Vein endothelial cell (primary cell): ENCODE measurements at places on chromosomes 2 and 18. TPM values are rescaled to one million over a fixed set of nuclear protein-coding genes. Genes with fewer than 3 reads are reported as not detected.

Gene SCN7A
- total RNA-seq: not detected in 2 replicates

Gene TMEM169
- total RNA-seq: 0.48 TPM in 1 of 2 replicates, not detected in the other

Gene SERPINB8
- 25.8 and 43.9 TPM in 2 replicates for total RNA-seq

Gene ASXL3
- under 0.01 and 0.57 TPM in 2 replicates for total RNA-seq

Gene LAMA1
- 0.19 and 0.33 TPM in 2 replicates for total RNA-seq

Gene USP40
- total RNA-seq: 23.5 and 24.8 TPM in 2 replicates

Gene RTP5
- not detected in 2 replicates for total RNA-seq

Gene NDC80
- 9.1 and 24.7 TPM in 2 replicates for total RNA-seq

Gene RNF144A
- total RNA-seq: 22.2 and 31.6 TPM in 2 replicates

Gene MAP3K19
- total RNA-seq: not detected in 2 replicates

Gene PDCD1
- not detected in 2 replicates for total RNA-seq

Gene TUBB8B
- total RNA-seq: not detected in 2 replicates

Gene CD28
- total RNA-seq: under 0.01 TPM in 2 replicates

Gene ALLC
- total RNA-seq: not detected in 2 replicates

Gene SNTG2
- total RNA-seq: not detected in 2 replicates

Gene IRS1
- under 0.01 and 0.38 TPM in 2 replicates for total RNA-seq

Gene DSC1
- total RNA-seq: not detected in 2 replicates

Gene IL1B
- total RNA-seq: 0.19 and 0.33 TPM in 2 replicates

Gene CCDC148
- 0.33 and 0.48 TPM in 2 replicates for total RNA-seq

Gene FAHD2A
- 14.8 and 34.0 TPM in 2 replicates for total RNA-seq

Gene VAMP5
- 40.1 and 44.1 TPM in 2 replicates for total RNA-seq

Gene INPP5D
- total RNA-seq: 26.1 and 34.3 TPM in 2 replicates

Gene FSIP2
- 0.10 and 0.33 TPM in 2 replicates for total RNA-seq

Gene MYOM1
- under 0.01 and 0.10 TPM in 2 replicates for total RNA-seq
